GM12878 (cell line): ENCODE measurements at places on chromosomes 4 and X.

DNA sequence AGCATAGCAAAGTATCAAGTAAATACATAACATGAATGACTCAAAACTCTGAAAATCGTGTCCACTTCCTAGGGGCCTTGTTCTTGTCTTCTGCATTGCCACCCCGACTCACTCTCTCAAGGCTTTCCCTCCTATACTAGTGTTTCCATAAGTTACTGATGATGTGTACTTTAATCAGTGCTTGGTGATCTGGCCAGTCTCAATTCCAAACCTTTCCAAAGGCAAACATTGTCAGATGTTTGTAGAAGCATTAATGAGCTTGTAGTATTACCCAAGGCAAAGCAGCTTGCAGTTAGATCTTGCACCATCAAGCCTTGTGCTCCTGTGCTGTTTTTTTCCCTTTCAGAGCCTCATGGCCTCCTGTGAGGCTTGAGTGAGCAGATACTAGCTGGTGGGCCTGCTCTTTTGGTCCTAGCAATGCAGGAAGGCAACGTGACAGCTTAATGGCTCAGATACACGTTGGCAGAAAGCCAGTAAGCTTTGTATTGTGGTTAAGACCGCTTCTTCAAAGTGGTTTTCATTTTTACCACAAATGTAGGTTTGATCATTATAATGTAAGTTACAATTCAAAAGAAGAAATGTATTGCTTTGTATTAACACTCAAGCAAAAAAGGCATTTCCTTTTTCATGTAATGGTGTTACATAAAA, 51.8 kb downstream of the RBPJ start:
- peak; percentile 83 for DNase-seq

DNA sequence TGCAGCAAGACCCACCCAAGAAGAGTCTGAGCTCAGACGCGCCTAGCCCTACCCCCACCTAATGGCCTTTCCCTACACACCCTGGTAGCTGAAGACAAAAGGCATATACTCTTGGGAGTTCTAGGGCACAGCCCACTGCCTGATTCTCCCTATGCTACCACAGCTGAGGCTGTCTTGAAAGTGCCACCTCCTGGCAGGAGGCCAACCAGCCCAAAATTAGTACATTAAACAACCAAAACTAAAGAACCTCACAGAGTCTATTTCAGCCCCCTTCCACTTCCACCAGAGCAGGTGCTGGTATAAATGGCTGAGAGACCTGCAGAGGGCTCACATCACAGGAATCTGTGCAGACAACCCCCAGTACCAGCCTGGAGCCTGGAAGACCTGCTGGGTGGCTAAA, 119.1 kb downstream of the HMGN5 start:
- no peak for DNase-seq

DNA sequence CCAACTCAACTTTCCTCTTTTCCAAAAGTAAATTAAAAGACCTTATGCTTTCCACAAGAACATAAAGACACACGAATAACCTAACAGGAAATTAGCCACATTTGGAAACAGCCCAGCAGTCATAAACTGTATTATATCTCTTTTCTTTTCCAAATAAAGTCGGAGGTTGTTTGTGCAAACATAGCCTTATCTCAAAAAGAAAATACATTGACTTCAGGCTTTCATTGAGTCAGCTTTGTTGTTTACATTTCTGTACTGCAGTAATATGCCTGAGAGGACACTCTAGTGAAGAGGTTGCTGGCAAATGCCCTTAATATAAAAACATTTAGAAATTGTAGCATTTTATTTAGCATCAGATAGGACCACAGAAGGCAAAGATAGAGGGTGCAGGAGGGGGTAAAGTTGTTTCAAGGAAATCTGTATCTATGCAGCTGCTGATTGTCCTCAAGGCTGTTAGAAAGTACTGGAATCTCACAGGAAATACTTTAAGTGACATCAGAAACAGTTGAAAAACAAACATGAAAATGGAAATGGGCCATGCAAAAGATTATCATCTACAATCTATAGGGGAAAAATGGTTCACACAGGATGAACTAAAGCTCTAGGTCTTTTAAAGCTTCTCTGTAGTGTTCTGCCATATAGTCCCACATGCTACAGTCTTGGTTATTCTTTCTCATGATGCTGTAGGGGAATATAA, 14.5 kb downstream of the LNX1 start:
- DNase-seq, result no peak

GRCh38 chrX:2577844-2578466, 77.2 kb upstream of the DHRSX start:
- DNase-seq, result no peak

DNA sequence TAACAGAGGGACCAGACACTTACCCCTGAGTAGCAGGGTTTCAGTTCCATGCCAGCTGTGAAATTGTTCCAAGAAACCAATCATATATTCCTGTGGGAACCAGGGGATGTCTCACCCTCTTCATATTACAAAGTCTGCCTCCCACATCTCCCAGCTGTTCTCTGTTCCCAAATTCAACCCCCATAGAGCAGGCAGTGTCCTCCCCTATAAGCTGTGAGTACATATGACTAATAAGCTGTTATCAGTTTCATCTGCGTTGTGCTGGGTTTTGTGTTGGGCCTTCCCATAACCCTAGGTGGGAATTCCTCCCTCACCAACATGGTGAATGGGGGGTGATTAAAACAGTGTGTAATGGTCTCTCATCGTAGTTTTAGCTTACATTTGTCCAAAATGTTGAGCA, 41.0 kb downstream of the CEP44 start:
- DNase-seq, result no peak

DNA sequence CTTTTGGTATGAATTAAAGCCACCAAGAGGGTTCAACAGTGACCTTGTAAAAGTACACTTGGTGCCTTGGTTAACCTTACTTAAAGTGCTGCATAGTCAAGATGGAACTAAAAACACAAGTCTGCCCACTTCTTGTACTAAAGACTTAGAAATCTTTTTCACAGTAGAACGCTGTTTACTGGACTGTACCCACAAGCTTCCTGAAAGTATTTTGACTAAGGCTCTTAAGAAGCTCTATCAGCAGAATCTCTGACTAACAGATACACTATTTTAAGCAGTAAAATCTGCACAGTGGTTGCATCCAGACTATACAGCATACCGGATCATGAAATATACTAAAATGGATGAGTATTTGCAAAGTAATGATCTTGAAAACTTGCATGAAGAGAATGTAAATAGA, 7.2 kb downstream of the RAB28 start:
- DNase-seq, result no peak

DNA sequence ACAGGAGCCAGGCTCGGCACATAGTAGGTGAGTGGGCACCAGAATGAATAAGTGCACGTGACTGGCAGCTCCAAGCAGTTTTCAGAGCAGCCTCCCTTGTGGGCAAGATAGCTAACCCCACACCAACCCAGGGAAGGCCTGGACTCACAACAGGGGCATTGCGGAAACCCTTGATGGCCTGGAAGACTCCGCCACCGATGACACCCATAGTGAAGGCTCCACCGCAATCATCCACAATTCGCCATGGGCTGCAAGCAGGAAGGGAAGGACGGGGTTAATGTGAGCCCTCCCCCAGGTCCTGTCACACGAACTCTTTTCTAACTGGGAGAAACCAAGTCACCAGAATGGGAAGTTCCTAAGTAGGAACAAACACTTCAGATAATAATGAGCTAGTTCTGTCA, 957 bp downstream of the TIMM17B start:
- no peak for DNase-seq

GRCh38 chr4:138665851-138666250, 349.7 kb upstream of the NOCT start:
- no peak for DNase-seq

GRCh38 chr4:13109536-13109935, 374.6 kb downstream of the RAB28 start:
- no peak for DNase-seq

- peak; percentile 69 for DNase-seq
Measured at GRCh38 chr4:174538123-174538875, 16.0 kb upstream of the HPGD start.

DNA sequence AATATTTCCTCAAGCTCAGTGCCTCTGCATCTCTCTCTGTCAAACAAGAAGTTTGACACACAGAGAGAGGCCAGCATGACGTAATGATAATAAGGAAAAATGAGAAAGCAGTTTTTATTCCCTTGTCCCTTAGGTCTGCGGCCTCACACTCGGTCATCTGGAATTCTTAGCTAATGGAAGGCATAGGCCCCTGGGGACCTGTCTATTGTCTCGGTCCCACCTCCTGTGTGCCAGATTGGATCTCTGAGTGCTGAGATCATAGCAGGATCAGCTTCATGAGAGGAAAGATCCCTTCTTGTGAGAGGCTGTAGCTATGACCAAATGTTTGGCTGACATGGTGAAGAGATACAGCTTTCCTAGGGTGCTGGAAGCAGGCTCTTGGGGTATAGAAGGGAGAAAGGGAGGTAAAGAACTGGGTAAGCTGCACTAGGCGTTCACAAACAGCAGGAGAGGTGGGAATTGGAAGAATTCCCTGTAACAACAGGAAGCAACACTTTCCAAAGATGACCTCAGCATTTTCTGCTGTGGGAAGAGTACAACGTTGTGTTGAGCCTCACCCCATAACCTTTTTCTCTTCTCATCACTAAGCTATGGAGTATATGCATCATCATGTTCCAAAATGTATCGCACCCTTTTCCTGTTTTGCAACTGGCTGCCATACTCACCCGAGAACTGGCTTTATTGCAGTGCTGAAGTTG, 20.2 kb downstream of the TMEM31 start:
- no peak for DNase-seq

DNA sequence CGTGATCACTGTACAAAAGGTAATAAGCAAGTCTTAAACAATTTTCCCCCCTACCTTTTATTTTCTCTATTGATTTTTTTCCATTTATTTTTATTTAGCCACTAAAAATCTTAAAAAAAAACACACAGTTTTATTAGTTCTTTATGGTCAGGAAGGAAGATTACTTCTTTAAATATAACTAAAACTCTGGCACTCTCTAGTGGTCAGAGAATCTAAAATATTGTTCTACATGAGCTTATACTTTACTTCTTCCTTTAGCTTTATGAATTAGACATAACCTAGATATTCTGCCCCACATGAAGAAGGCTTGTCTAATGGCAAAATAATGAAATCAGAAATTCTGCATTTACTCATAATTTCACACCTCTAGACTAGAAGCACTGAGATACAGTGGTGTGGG, 135.2 kb downstream of the PDE5A start:
- DNase-seq, result no peak

DNA sequence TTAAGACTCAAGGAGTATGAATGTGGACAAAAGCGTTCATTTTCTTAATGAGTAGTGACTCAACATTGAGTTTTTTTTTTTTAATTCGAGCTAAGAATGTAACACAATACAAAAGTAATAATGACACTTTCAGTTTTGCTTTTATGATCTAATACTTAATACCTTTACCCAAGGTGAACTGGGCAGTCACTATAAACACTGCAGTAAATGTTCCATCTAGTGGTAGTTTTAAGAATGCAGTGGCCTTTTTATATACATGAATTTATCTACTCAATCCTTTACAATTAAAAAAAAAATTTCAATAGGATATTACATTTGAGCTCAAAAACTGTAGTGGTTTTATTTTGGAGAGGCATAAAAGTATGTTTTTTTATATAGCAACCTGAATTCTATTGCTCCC, 33.9 kb downstream of the PDK3 start:
- no peak for DNase-seq

DNA sequence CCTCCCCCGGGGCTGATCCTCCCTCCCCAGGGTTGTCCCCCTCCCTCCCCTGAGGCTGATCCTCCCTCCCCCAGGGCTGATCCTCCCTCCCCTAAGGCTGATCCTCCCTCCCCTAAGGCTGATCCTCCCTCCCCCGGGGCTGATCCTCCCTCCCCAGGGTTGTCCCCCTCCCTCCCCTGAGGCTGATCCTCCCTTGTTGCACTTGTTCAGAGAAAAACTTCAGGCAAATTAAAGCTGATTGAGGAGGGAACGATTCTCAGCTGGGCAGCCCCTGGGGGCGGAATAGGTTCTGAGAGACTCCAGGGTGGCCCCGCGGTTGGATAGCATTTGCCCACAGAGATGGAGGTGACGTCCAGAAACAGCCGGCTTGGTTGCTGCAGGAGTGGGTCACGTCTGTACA, 110.7 kb upstream of the ADRA2C start:
- DNase-seq, result no peak

GRCh38 chr4:110411574-110412011, 64.4 kb upstream of the ENPEP start:
- no peak for DNase-seq

DNA sequence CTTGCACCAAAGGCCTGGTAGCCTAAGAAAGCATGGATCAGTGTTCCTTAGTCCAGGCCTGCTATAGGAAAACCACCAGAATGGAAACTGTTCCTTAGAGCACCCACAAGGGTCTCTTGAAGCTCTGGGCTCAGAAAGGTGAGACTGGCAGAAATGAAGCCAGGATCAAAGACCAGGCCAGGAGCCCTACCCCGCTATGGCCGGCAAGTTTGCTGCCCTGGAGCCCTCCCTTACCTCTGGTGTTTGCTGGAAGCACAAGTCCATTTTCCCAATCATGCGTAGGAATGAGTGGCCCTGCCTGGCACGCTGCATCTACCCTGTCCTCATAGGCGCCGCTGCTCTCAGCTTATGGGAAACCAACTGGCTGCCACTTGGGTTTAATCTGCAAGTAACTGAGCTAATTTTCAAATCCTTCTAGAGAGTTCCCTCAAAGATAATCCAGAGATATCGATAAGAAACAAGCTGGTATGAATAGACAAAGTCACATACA, 37.4 kb downstream of the BCOR start:
- DNase-seq, result no peak

DNA sequence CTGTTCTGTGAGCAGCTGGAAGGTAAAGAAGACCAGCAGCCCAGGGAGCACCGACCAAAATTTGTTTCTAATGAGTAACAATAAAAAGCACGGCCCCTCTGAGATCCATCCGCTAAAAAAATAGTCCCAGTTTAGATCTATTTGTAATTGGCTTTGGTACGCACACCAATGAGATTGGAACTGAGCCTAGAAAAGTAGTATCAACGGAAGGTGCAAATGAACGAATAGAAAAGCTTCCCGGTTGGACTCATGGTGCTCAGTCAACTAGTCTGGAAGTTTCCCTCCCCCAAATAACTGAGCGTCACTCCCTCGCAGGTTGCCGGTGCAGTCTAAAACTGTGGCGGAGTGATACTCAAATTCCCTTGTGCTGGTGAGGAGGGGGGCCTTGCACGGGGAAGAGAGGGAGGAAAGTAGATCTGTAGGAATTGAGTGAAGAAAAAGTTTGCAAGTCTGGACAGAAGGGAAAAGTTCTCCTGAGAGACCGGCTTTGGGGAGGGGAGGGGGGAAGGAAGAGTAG, at the start of gene COL4A5:
COL4A5 (plus strand) TSS at position 413 of the 517 bp plus-strand sequence. CDS start 288 bp downstream, outside the sequence.
- DNase-seq, result no peak

- DNase-seq, result no peak
Measured at GRCh38 chr4:104869831-104870230, 276.8 kb upstream of the TET2 start.
